ENCODE measurements at places on chromosomes 4 and X.

DNA sequence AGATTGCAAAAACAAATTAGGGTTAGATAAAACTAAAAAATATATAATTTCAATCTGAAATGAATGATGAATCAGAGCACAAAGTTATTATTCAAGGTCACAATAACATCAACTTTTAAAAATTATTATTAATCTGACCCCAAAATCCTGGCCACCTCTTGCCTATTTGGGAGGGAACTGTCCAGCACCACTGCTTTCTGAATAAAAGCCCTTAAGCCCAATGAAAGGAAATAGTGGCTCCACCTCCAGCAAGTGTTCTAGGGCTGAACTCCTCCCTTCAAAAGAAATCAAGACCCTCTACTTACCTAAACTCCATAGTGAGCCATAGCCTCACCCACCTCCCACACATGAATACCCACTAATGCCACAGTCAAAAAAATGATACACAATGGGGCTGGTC lies 208.2 kb downstream of the PARM1 start:
- DNase-seq: no peak

- DNase-seq: no peak
These were observed 162.5 kb downstream of the PRDM5 start for GRCh38 chr4:120760047-120760446.

DNA sequence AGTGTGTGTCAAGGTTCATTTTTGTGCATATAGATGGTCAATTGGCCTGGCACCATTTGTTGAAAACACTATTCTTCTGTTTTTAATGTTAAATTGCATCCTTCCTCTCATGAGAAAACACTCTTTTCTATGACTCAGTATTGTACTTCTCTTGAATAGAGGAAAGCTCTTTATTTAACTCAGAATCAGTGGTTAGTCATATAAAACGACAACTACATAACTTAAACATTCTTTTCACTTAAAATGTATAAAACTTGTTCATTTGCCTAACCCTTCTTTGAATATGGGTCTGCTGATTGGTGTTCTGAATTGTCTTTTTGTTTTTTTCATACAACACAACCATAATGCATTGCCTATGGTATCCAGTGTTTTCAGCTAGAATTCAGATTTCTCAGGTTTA lies 17.2 kb upstream of the MRPL1 start:
- no peak for DNase-seq

DNA sequence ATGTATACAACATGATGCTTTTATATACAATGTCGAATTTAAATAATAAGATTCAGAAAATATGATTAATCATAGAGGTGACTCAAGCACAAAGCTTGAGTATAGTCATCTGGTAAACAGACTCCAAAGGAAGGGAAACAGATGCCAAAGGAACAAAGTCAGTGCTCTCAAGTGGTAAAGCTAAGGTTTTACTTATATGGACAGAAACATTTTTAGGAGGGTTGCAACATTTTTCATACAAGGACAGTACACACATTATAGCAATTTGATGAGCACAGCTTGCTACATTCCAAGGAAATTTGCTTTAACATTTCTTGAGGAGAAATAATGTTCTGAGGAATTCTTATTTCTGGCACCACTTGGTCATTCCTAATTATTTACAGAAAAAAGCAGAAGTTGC lies 333.4 kb upstream of the AADAT start:
- DNase-seq: no peak

DNA sequence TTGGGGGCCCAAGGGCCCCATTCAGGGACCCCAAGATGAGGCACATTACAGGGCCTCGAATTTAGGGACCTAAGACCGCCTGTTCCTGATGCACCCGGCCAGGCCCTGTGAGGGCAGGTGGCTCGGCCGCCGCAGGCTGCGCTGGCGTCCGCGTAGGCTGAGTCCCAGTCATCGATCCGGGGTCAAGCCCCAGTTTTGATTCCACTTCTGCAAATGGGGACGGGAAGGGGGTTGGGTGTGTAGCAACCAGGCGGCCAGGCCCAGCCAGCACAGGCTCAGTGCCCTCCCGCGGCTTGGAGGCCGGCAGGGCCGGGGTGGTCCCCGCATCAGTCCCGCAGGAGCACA lies 327 bp downstream of the PNPLA4 start:
- no peak for DNase-seq

DNA sequence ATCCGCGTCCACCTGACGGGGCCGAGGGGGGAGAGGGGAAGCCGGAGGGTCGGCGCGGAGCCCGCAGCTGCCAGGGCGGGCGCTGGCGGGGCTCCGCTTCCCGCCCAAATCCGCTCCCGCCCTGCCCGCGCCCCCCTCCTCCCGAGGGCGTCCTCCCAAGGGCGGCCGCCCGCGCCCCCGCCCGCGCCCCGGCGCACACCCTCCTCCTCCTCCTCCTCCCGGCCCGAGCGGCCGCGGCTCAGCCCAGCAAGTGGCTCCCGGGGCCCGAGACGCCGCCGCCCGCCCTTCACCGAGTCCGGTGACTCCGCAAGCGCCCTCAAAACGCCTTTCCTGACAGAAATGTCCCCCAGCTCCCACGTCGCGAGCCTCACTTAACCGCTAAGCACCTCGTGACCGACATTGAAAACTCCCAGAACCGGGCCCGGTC lies 487 bp downstream of the HMGB2 start:
- no peak for DNase-seq

DNA sequence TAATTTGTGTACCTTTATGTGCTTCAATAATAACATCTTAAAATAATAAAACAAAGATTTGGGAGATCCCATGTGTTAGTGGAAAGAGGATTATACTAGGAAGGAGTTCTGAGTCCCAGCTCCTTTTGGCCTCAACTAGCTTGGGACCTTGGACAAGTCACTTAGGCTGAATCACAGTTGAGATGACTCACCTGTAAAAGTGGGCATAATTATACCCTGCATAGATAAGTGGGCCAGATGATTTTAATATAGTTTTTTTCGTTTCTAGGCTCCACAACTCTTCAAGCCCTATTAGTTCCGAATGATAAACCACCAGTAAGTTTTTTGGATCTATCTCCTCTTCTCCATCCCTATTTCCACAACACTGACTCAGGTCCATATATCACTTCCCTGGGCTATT lies 131.8 kb downstream of the ENOX2 start:
- no peak for DNase-seq

GRCh38 chr4:20809812-20810211 lies 109.6 kb downstream of the PACRGL start:
- peak; percentile 62 for DNase-seq

GRCh38 chr4:7063362-7063761 lies 4.5 kb downstream of the GRPEL1 start:
- DNase-seq: no peak

DNA sequence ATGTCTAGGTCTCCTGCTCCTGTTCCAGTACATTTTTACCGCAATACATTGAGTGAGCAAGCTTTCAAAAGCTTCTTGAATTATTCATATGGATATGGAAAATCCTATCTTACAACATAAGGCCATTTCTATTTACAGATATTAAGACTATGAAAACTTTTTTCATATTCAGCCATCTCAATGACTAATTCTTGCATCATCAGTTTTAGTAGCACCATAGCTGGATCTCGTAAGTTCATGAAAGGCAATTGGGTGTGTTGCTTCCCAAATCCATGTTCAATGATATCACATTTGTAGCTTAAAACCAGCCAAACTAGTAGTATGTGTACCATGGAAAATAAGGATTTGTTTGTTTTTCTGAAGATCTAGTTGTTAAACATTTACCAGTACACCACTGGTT lies 118.3 kb upstream of the GABRA2 start:
- no peak for DNase-seq

- DNase-seq: no peak
These were observed 110.7 kb downstream of the ARAP2 start for GRCh38 chr4:36133658-36134057.

- DNase-seq: no peak
These were observed 365.7 kb upstream of the CPEB2 start for GRCh38 chr4:14636563-14636962.

- DNase-seq: no peak
These were observed 460.2 kb downstream of the GABRG1 start for GRCh38 chr4:45663628-45664081.

DNA sequence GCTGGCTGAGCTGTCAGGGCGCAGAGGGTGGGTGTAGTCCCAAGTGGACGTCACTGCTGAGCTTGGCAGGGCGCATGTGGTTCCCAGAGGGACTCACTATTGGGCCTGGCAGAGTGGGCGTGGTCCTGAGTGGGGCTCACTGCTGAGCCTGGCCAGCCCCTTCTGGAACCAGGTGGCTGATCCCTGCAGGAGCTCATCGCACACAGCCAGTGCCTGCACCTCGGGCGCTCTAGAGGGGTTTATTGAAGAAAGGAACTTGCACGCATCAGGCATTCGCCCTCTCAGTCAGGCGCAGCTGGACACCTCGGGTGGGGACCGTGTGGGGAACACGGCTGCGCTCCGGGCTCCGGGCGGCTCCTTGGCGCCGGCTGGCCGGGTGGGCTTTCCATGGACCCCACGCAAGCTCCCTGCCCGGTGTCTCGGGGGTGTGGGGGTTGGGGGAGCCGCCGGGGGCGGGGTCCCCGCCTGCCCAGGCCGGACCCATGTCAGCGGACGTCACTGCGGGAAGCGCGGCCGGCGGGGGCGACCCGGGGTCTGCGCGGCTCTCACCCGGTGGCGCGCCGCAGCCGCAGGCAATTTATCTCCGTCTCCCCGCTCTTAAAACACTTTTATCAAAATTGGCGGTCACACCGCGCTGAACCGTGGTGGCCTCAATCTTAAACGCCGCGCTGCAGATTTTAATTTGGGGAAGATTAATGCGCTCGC lies 65.4 kb upstream of the NKX1-1 start:
- no peak for DNase-seq

DNA sequence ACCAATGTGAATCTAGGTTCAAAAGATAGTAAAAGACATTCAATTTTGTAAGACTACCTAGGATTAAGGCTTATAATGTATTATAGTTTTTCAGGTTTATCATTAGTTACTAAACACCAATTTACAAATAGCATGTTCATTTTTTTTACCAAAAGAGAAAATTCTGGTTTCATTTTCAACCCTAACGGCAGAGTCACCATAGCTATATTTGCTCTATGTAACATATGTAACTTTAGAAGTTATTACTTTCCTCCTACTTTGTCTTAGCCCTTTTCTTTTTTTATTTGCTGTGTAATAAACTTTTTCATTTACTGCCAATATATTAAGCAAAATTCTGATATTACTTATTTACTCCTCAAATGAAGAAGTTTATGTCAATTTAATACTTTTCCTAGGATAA lies 639.6 kb downstream of the ARAP2 start:
- no peak for DNase-seq

DNA sequence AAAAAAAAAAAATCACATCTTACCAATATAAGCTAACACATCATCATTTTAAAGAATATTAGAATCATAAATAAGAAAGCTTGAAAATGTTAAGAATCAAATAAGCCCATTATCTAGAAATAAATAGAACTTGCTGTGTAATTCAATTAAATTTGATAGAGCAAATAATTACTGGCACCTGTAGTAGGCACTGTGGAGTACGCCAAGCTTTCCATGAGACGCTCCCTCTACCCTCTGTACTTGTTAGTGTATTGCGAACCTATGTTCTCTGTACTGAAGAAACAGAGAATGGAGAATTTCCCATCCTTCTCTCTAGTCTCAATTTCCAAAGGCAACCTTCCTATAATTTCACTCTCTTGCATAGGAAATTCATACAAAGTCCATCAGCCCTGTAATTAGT lies 61.7 kb upstream of the HAND2 start:
- no peak for DNase-seq

- no peak for DNase-seq
These were observed 31.1 kb downstream of the CLDN22 start for GRCh38 chr4:183288955-183289354.

DNA sequence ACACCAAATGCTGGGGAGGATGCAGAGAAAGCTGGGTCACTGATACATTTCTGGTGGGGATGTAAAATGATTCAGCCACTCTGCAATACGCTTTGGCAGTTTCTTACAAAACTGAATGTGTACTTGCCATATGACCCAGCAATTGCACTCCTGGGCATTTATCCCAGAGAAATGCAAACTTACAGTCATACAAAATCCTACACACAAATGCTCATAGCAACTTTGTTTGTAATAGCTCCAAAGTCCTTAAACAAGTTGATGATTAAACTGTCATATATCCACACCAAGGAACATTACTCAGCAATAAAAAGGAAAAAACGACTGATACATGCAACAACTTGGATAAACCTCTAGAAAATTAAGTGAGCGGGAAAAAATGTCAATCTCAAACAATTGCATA lies 12.3 kb downstream of the MID1 start:
- no peak for DNase-seq

GRCh38 chr4:130478406-130478805 lies 1382.5 kb downstream of the C4orf33 start:
- no peak for DNase-seq

GRCh38 chr4:174521800-174522182 lies 497 bp downstream of the HPGD start:
- DNase-seq: no peak

DNA sequence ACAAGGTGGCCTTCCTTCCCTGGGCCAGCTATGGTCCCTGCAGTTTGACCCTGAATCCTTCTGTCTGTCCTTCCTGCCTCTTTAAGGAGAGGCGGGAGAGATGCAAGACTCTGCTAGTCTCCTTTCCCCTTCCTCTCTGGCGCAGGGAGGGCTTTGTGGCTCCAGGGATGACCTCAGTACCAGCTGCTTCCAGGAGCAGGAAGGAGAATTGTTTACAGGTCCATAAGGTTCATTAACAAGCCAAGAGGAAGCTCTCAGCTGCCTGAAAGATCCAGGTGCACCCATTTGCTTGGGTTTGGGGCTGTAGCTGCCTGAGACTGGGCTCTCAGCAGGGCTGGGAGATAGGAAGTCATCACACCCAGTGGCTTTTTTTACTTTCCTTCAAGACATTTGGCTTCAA lies 4.0 kb upstream of the FATE1 start:
- DNase-seq: no peak

DNA sequence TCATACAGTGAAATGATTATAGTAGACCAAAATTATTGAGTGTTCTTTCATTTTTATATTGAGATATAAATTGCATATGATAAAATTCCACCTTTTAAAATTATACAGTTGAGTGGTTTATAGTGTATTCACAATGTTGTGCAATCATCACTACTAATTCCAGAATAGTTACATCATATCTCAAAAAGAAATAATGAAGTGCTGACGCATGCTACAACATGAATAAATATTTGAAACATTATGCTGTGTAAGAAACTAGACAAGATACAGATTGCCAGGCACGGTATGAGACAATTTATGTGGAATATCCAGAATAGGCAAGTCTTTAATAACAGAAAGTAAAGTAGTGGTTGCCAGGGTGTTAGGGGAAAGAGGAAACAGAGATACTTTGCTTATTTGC lies 871.7 kb downstream of the FAM133A start:
- no peak for DNase-seq

DNA sequence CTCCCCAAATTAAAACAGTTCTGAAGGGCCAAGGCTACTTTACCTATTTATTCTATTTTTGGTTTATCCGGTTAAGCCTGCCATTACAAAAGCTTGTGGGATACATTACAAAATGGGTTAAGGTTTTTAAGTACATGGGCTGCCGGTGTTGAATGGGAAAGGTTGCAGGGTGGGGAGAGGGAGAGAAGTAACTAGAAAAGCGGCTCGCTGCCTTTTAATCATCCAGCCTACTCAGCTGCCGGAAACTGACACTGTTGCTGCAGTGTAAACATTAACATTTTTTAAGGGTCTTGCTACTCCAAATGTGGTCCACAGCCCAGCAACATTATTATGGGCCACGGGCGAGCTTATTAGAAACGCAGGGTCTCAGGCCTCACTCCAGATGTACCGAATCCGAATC lies 1.5 kb upstream of the IL1RAPL1 start:
- DNase-seq: no peak

Measured in NCI-H2227 treated with DMSO at 0.1 percent for 48 hours (cell line).